Activated naive CD4-positive, alpha-beta T cell (primary cell): ENCODE measurements at places on chromosomes 1 and 21.
A peak's percentile ranks its signal among the peaks of the same experiment; 100 is the strongest.

DNA sequence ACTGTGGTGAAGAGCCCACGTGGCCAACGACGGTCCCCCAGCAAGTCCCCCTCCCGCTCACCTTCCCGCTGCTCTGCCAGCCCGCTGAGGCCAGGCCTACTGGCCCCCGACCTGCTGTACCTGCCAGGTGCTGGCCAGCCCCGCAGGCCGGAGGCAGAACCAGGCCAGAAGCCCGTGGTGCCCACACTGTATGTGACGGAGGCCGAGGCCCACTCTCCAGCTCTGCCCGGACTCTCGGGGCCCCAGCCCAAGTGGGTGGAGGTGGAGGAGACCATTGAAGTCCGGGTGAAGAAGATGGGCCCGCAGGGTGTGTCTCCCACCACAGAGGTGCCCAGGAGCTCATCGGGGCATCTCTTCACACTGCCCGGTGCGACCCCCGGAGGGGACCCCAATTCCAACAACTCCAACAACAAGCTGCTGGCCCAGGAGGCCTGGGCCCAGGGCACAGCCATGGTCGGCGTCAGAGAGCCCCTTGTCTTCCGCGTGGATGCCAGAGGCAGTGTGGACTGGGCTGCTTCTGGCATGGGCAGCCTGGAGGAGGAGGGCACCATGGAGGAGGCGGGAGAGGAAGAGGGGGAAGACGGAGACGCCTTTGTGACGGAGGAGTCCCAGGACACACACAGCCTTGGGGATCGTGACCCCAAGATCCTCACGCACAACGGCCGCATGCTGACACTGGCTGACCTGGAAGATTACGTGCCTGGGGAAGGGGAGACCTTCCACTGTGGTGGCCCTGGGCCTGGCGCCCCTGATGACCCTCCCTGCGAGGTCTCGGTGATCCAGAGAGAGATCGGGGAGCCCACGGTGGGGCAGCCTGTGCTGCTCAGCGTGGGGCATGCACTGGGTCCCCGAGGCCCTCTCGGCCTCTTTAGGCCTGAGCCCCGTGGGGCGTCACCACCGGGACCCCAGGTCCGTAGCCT, 46.8 kb downstream of the TRIM11 start:
- DNase-seq: no peak

DNA sequence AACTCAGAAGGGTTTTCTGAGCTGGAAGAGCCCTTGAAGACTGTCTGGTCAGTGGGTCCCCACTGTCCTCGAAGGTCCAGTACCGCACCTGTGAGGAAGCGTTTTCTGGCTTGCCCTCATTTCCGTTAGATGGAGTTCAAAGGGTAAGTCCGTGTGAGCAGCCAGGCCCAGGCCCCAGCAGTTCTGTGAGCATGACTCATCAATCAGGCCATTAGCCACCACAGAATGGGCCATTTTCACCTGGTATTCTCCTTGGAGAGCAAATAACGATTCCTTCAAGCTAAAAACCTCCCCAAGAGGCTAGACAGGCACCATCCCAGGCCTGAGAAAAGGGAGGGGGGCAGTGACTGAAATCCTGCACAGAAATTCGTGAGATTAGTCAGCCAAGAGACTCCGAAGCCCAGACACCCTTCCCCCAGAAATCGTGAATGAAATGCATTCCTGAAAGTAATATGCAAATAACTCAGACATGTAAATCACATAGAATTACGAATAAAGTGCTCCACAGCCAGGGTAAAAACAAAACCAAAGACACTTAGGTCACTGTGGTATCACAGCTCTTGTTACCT, 66.0 kb downstream of the BCAR3 start:
- no peak for DNase-seq

DNA sequence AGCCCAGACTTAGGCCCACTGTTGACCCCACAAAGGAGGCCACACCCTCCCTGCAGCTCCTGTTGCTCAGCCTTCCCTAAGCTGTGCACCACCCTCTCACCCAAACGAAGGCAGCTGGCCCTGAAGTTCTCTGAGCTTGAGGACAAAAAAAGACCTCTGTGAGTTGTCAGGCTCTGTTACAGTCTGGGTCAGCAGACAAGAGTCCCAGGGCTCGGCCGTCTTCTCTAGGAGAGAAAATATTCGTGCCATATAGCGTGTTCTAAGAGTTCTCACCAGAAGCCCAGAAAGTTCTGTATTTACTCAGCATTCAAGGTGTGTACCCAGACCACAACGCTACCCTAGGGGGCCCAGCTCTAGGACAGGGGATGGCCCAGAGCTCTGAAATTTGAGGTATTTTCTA, 25.5 kb upstream of the LYST start:
- DNase-seq: no peak

GRCh38 chr1:187816646-187817045, 987.9 kb downstream of the PLA2G4A start:
- DNase-seq: no peak

GRCh38 chr1:25427696-25428095, 3.0 kb upstream of the MACO1 start:
- no peak for DNase-seq

DNA sequence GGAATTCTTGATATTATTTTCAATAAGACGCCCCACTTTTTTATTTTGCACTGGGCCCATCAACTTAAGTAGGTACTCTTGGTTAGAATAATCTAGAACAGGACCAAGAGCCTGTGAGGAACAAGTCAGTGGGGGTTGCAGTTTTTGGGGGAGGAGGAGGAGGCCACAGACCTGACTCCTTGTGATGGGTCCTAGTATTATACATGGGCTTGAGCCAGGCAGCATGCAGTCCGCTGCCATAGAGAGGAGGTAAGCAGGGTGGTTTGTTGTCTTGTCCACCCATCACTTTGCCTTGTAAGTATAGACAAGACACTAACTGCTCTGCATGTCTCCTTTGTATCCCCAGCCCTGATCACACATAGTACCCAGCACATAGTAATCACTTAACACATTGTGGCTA, 24.5 kb downstream of the ROR1 start:
- no peak for DNase-seq

- no peak for DNase-seq
Observed at GRCh38 chr1:247557926-247558674, 9.2 kb downstream of the GCSAML start.

DNA sequence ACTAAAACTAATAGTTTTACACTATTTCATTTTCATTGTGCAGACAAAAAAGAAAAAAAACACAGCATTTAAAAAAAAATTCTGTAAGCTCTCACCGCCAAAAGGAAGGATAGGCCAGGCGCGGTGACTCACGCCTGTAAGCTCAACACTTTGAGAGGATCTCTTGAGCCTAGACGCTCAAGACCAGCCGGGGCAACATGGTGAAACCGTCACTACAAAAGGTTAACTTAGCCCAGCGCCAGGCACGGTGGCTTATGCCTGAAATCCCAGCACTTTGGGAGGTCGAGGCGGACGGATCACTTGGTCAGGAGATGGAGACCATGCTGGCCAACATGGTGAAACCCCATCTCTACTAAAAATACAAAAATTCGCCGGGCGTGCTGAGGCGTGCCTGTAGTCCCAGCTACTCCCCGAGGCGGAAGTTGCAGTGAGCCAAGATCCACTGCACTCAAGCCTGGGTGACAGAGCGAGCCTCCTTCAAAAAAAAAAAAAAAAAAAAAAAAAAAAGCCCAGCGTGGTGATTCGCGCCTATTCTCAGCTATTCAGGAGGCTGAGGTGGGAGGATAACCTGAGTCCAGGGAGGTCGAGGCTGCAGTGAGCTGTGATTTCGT, 14.3 kb upstream of the SPEN start:
- DNase-seq: no peak

- DNase-seq: no peak
Observed at GRCh38 chr1:59986516-59987310, 60.1 kb upstream of the CYP2J2 start.

- no peak for DNase-seq
Observed at GRCh38 chr1:38064197-38064903, 17.8 kb upstream of the POU3F1 start.

DNA sequence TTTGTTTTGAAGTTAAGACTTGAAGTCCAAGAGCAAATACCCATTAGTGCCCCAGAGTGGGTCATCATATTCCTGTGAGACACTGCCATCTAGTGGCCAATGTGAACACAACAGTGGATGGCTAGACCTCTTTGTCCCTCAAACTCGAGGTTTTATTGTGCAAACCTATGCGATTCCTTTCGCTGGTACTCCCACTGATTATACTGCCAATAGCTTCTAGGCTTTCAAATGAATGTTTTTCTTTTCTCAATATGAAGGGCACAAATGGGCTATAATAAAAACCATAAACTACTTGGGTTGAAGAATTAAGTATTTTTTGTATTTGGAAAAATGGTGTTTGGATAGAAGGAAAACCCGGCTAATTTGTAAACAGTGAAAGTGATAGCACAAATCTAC, 100.4 kb upstream of the ZNF281 start:
- peak; percentile 38 for DNase-seq

GRCh38 chr1:30316056-30316455, 407.3 kb downstream of the MATN1 start:
- DNase-seq: no peak

DNA sequence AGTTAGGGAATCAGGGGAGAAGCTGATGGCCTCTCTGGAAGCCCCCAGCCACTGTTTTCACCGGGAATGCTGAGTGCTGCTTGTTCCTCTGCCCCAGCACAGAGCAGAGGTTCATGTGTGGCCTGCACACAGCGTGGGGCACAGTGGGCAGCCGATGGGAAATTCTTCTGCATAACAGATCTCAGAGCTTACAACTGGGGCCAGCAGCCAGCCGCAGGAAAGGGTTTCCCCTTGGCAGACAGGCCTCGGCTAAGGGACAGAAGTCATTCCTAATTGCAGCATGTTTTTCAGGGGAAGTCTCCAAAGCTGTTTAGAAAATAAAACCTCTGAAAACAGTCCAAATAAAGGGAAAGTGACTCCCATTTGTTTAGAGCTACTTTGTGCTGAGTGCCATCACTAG, 22.6 kb downstream of the HMGB4 start:
- no peak for DNase-seq

DNA sequence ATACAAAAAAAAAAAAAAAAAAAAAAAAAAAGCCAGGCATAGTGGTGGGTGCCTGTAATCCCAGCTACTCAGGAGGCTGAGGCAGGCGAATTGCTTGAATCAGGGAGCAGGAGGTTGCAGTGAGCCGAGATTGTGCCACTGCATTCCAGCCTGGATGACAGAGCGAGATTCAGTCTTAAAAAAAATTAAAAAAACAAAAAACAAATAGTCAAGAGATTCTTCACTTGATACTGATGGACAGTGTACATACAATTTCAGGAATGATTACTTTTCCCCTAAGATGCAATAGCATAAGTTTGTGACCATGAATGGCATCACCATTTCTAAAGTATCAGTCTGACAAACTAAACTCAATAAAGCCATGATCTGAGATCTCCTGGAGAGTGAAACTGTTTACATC, 60.8 kb upstream of the IVNS1ABP start:
- no peak for DNase-seq

GRCh38 chr1:28640766-28641165, 2.1 kb downstream of the TAF12 start:
- peak; percentile 13 for DNase-seq

DNA sequence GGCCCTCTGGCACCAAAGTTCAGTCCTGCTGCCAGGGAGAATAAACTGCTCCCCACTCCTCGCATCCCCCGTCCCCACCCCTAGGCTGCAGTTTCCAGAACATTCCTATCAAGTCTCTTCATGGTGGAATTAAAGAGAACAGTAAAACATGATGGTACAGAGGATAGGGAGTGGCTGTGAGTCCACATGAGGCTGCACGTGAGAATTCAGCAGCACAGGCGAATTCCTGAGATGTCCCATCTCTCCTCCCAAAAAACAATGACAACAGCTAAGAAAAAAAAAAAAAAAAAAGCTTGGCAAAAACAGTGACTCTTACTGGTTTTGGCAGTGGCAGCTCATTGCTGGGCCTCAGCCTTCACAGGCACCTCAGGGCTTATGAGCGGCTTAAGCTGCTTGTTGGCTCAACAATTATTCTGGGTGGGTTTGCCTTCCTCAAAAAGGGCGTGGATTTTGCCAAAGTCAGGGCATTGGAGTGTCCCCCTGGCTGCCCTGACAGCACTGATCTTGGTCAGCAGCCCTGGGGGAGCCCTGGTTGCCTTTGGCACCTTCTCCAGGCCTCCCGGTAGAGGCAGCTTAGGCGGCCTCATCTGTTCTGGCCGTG, 5.7 kb upstream of the IFFO2 start:
- no peak for DNase-seq

- no peak for DNase-seq
Observed at GRCh38 chr21:17436626-17437111, 76.2 kb upstream of the CXADR start.

GRCh38 chr1:3956527-3957170, 56.6 kb upstream of the C1orf174 start:
- DNase-seq: no peak

- DNase-seq: no peak
Observed at GRCh38 chr21:34202553-34203372, 129.4 kb downstream of the MRPS6 start.

GRCh38 chr1:212381397-212382035, 33.2 kb downstream of the PACC1 start:
- DNase-seq: no peak

- no peak for DNase-seq
Observed at GRCh38 chr21:16330082-16330907, 600.5 kb downstream of the USP25 start.

DNA sequence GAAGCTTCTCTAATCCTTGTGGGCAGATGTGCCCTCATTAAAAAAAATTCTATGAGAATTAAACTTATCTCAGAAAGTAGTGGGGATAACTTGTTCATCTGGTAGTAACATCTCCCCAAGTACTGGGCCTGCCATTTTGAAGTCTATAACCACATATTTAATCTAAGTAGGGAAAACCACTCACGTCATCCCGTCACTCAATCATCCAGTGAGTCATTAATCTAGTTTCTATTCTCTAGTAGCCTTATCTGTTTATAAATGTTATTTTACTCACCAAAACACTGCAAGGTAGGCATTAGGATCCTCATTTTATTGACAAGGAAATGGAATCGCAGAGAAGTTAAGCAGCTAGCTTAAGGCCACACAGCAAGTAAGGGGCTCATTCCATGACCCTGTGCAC, 221.9 kb downstream of the ATG4C start:
- no peak for DNase-seq

DNA sequence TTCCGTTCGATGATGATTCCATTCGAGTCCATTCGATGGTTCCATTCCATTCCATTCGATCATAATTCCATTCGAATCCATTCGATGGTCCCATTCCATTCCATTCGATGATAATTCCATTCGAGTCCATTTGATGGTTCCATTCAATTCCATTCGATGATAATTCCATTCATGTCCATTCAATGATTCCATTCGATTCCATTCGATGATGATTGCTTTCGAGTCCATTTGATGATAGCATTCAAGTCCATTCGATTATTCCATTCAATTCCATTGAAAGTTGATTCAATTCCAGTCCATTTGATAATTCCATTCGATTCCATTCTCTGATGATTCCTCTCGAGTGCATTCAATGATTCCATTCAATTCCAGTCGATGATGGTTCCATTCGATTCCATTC, 3895.3 kb downstream of the SRGAP2C start:
- DNase-seq: no peak

DNA sequence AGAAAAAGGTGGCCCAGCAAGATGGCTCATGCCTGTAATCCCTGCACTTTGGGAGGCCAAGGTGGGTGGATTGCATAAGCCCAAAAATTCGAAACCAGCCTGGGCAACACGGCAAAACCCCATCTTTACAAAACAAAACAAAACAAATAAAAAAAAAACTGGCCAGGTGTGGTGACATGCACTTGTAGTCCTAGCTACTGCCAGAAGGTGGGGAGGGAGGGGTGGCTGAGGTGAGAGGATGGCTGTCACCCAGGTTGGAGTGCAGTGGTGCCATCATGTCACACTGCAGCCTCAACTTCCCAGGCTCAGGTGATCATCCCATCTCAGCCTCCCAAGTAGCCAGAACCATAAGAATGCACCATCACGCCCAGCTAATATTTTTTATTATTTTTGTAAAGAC, 22.8 kb downstream of the RERE start:
- no peak for DNase-seq
